ENCODE measurements at places on chromosomes 11 and 22.

GRCh38 chr11:70662691-70663098 is 264.4 kb downstream of the CTTN start:
- no peak for DNase-seq

DNA sequence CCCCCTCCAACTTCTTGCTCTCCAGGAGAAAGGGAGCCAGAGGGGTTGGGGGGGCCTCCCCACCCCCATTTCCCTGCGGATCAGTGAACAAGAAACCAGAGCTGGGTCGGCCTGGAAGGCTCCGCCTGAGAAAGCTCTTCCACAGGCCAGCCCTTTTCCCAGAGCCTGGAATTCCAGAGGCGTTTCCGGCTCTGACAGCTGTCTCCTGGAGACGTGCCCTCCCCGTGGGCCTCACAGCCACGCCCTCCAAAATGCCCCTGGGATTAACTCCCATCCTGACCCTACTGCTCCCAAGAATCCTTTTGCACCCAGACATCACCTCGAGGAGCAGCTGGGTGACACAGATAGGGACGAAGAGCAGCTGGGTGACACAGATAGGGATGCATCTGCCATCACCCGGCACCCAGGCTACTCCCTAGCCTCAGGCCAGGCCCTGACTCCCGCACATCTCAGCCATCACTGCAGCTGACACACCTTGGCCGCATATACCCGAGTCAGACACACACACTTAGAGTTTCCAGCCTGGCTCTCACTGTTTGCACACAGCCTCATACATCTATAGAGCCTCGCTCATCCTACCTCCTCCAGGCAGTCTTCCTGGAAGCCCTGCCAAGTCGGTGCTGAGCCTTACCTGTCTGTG is 7.6 kb upstream of the CDC42EP1 start:
- no peak for DNase-seq

- no peak for DNase-seq
These were observed 8.3 kb upstream of the SORL1 start for GRCh38 chr11:121443688-121444275.

DNA sequence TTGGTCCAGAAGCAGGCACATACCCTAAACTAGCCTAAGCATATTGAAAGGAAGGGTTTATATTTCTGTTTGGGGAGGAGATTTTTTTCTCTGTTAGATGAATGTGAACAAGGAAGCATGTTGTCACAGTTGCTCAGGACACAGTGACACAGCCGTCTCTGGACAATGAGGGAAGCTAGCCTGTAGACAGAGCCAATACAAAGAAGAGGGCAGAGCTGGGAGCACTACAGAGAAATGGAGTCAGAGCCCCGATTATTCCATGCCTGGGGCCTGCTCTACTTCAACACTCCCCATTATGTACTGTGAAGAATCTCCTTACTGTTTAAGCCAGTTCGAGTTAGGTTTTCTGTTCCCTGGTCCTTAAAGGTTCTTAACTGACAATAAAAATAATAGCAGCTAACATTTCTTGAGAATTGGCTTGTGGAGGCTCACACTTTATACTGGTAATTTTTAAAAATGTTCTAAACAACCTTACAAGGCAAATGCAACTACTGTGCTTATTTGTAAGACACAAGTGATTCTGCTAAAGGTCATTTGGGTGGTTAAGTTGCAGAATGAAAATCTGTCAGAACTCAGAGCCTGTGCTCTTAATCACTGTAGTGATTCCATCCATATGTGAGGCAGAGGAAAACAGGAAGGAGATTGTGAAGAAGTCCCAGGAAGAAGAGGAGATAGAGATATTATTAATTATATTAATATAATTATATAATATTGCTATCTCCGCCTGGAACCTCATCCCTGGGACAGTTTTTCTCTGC is 58.8 kb upstream of the RRAS2 start:
- DNase-seq = no peak

- no peak for DNase-seq
These were observed 41.7 kb downstream of the KCNJ4 start for GRCh38 chr22:38413085-38414008.

DNA sequence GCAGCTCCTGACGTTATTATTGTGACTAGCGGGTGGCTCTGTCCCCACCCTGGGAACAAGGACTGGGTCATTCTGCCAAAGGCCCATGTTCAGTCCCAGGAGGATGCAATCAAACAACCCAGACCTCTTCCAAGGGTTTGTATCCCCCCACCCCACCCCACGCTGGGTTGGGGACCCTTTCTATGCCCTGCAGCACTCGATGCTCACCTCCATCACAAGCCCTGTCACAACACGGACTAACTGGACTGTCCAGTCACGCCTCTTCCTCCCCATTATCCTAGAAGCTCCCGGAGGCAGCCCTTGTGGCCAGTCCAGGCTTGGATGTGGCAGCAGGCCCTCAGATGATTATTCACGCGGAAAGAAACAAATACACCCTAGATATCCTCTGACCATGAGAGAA is 3.7 kb downstream of the SHANK2 start:
- DNase-seq = no peak

DNA sequence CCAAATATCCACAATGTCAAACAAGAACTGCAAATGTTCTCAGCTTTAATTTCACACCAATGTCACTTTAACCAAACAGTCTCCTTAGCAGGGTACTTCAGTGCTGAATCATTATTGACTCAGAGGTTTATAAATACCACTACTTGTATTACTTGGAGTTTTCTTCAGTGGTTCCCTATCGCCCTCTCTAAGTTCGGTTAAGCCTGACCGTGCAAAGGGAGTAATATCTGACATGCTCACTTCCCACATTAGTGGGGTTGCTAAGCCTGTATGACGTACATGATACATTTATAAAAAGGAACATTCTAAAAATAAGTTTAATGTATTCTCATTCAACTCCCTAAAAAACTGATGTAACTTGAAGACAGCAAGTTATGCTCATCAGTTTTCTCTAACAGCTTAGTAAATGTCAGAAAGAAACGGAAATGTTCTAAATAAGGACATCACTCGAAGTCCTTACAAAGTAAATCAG is 93.1 kb upstream of the ZC3H12C start:
- DNase-seq = peak; percentile 49

- no peak for DNase-seq
These were observed 5.9 kb downstream of the TKFC start for GRCh38 chr11:61338783-61339489.

DNA sequence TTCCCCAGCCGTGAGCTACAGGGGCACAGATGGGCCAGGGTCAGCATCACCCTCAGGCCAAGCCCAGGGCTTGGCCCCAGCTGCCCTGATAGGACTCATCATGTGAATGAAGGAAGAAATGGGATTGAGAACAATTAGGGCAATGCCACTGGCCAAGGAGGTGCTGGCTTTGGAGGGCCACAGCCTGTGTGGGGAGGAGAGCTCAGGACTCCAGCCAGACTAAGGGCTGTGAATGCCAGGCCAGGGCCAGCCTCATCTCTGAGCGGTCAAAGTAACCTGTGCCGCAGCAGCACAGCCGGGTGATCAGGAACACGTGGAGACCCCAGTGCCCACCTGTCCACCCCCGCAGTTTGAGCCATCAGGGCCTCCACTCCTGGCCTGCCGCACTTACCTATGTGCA is 10.1 kb downstream of the CHID1 start:
- no peak for DNase-seq

DNA sequence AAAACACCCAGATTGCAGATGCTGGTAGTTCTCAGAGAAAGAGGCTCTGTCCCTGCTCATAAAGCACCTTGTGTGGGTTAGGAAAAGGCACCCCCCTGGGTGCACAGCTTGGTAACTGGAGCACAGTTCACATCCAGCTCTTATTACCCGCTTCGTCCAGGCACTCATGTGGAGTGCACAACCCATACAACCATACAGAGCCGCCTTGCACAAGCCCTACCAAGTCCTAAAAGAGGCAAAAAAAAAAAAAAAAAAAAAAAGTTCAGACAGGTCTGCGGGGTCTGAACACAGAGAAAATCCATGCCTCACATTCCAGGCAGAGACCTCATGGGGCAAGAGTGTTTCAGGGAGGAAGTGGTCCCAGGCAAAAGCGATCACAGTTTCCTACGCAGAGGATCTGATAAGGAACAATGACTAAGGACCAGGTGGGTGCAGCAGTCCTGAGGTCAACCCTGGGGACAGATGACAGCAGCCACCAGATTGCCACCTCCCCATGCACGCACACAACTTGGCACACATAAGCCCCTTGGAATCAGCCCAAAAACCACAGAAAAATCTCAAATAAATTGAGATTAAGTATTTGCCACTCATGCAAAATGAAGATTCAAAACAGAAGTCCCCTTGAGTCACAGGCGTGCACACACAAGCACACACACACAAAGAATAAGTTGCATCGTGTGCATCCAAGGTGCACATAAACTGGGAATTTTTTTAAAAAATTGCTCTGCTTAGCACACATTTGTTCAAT is 12.3 kb downstream of the MB start:
- DNase-seq = peak; percentile 48

GRCh38 chr11:11027288-11027687 is 169.4 kb upstream of the ZBED5 start:
- DNase-seq = no peak

DNA sequence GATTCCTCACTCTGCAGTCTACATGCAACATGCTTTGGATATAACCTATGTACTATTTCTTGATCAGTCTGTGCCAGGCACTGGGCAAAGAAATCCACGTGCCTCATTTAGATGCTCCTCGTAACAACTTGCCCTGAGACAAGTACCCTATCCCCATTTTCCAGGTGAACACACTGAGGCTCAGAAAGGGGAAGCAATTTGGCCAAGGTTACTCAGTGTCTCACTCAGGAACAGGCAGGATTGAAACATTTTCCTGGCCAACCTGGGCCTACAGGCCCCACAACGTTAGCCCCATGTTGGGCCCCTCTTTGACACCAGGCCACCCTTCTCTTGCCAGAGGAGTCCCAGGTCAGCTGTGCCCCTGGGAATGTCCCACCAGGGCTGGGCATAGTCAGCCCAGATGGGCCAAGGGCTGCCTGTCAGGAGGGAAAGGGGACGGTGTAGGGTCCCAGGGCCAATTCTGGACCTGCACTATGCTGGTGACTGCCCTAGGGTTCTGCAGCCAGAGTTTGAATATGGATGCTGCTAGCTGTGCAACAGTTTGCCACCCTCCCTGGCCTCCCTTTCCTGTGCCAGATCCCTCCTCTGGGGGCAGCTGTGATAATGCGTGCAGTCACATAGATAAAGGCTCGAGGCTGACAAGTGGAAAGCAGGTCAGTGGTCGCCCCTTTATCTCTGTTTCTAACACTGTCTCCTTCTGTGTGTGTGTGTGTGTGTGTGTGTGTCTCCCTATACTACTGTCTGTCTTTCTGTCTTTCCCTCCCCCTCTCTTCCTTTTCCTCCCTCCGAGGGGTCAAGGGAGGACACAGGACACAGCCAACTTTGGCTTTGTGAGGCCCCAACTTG is 10.4 kb upstream of the EMID1 start:
- no peak for DNase-seq
